Hematopoietic multipotent progenitor cell treated with erythropoietin and hydrocortisone succinate and interleukin-3 and kit ligand, for 4 days (in vitro differentiated cells): ENCODE measurements at places on chromosomes 5 and 9.

- DNase-seq: no peak
Observed at GRCh38 chr5:43113546-43113945, 7.2 kb upstream of the ZNF131 start.

DNA sequence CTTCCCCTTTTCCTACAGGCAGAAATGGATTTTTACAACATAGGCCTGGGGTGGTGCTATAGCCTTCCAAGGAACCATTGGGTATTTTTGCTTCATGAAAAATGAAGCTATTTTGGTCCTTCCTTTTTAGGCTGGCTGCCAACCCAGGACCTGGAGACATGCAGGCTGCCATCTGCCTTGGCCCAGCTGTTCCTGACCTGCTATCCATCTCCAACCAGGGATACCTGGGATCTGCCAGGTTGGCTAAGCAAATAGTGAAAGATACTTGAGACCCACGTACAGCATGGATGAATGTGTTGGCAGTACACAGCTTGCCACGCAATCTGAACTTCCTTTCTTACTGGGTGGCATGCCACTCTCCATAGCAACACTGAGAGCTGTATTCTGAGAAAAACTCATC lies 31.1 kb downstream of the MRPS27 start:
- DNase-seq: no peak

- DNase-seq: no peak
Observed at GRCh38 chr9:136965771-136966484, 11.4 kb upstream of the PTGDS start.

DNA sequence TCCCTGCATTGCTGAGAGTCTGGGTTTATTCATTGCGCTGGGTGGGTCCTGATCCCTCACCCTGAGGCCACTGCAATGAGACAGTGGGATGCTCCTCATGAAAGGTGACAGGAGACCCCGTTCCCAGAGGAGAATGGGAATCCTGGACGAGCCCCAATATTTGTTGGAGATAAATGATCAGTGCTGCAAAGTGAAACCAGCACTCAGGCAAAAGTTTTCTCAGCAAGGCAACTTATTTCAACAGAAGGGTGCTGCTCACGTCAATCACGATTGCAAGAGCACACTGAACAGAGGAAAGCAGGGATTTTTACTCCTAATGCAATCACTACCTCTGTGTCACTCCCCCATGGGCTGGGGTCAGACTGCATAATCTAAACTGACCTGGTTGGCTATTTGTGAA lies 110.2 kb upstream of the MAMDC2 start:
- DNase-seq: no peak

DNA sequence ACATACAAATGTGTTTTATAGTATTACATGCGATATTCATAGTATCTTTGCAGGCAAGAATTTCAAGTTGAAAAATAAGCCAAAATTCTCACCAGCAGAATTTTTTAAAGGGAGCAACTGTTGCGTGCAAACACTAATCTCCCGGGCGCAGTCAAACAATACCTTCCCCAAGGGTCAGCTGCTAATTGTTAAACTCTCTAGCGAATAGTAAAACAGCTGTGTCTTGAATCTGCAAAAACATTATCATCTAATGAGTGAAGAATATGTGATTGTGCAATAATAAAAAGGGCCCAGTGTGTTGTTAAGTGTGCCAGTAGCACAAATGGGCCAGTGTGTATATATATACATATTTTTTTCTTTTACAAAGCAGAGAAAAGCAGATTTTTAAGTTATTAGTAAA lies 131.4 kb downstream of the CCDC192 start:
- no peak for DNase-seq

GRCh38 chr9:98342098-98342819 lies 86.8 kb upstream of the TBC1D2 start:
- DNase-seq: no peak

- DNase-seq: no peak
Observed at GRCh38 chr9:20940447-20941173, 90.8 kb downstream of the HACD4 start.

DNA sequence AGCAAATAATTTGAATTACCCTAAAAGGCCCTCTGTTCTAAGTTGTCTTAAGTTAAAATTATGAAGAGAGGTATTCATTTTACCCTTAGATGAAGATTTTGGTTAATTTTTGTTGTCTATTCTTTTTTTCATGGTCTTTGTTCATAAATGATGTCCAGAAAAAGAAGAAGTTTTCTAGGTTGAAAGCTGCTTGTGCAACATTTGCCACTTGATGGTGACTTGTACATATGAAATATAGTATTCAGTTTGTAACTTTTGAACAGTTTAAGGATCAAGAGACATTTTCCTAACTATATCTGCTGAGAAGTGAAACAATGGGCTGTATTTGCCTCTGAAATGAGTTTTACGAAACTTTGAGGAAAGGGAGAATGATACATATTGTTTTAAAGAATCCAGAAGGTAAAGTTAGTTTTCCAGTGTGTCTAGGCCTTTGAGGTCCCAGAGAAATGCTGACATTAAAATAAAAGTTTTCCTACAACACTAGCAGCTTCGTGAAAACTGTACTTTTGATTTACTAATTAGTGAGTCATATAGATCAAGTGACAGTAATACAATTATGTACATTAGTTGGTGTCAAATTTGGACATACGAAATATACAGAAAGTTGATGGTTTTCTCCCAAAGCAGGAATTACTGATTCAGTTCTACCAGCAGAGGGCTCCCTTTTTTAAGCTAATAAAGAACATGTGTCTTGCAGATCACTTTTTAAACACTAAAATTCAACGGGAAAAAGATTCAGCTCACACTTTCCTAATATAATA lies 70.5 kb downstream of the PIK3R1 start:
- peak; percentile 90 for DNase-seq

DNA sequence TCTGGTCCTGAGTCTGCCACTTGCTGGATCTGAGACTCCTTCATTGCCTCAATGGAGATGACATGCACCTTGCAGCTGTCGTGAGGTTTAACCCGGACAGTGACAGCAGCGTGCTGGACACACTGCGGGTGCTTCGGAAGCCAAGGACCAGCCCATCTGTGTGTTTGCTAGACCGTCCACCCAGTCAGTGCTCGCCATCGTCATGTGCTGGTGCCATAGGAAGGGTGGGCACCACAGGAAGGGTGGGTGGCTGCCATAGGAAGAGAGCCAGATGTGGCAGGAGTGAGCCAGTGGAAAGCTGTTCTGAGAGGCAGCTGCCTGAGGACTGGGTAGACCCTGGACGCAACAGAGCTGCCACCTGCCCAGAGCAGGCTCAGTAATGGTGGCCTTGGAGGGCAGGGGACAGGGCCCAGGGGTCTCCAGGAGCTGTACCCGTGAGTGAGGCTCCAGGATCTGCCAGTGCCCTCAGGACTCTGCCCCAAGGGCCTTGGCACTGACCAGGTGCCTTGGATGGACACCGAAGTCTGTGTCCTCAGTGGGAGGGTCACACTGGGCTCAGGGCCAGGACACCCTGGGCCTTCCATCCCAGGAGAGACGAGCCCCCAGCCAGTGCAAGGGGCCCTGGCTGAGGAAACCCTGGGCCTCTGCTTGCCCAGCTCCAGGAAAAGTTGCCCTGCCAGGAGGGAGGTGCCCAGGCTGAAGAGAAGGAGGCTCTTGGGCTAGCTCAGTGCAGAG lies 21.8 kb downstream of the FLT4 start:
- DNase-seq: no peak

GRCh38 chr9:130351343-130351742 lies 85.8 kb downstream of the HMCN2 start:
- DNase-seq: no peak

- DNase-seq: no peak
Observed at GRCh38 chr9:116003397-116003796, 150.2 kb upstream of the PAPPA start.

DNA sequence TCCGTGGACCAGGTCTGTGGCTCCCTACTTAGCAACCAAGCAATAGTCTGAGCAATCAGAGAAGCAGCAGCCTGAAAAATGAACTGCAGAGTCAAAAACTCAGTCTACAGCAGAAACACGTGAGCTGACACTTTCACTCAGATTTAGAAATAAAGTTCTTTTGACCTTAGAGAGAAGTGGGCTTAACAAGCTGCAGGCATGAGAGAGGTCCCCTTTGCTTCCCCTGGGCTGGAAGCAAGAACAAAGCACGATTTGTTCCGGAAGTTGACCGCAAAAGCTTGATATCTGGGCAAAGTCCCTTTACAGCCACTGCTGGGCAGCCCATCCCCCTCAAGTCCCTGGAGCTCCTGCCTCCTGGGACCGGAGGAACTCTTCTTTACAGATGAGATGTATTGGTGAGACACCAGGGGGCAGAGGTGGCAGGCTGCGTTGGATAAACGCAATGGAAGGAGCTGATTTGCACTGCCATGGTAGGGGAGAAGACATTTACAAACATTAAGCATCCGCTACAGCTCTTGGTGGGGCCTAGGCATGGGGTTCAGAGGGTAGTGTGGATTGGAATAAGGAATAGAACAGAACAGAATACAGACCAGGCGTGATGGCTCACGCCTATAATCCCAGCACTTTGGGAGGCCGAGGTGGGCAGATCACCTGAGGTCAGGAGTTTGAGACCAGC lies 5.8 kb upstream of the SOWAHA start:
- DNase-seq: peak; percentile 79

DNA sequence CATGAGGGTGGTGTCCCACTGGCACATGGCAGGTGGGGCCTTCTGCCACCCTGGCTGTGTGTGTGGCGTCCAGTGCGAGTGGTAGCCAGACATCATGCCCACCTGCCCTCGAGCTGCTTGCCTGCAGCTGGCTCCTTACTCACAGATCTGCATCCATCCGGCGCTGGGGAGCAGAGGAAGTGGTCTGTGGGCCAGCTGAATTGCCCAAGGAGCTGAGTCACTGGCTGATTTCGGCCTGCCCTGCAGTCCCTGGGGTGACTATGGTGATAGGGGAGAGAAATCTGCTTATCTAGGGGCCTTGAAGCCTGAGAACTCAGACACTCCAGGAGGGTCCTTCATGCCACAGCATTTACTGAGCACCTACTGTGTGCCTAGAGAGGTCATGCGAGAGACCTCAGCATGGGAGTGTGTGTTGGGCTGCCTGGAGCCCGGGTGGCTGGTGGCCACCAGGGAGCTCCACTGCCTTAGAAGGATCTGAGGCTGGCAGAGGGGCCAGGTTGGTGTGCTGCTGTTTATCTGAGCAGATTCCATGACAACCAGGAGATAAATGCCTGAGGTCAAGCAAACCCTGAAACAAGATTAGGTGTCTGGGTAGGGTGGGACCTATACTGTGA lies 57.1 kb downstream of the SLC22A5 start:
- DNase-seq: peak; percentile 96

DNA sequence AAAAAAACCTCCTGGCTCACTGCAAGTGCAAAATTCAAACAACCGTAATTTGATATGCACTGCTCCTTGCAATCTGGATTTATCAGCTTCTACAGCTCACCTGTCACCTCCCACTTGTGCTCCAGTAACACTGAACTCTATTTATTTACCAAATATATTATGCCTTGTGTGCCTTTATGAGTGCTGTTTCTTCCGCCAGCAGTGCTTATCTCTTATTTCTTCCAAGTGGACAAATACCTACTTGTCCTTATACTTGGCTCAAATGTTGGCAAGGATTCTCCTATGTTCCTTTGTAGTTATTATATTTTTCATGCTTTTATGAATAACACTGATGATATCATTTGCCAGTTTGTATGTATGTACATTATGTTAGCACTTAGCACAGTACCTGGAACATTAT lies 145.7 kb upstream of the ARRDC3 start:
- DNase-seq: no peak

DNA sequence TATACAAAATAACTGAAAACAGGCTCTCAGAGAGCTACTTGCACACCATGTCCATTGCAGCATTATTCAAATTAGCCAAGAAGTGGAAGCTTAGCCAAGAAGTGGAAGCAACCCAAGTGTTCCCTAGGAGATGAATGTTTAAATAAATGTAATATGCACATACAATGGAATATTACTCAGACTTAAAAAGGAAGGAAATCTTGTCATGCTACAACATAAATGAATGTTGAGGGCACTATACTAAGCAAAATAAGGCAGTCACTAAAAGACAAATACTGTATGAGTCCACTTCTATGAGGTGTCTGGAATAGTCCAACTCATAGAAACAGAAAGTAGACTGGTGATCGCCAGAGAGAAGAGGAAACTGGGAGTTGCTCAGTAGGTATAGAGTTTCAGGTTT lies 438.1 kb downstream of the MAT2B start:
- DNase-seq: no peak

GRCh38 chr9:137434498-137435380 lies 6.4 kb downstream of the ENTPD8 start:
- DNase-seq: peak; percentile 34

DNA sequence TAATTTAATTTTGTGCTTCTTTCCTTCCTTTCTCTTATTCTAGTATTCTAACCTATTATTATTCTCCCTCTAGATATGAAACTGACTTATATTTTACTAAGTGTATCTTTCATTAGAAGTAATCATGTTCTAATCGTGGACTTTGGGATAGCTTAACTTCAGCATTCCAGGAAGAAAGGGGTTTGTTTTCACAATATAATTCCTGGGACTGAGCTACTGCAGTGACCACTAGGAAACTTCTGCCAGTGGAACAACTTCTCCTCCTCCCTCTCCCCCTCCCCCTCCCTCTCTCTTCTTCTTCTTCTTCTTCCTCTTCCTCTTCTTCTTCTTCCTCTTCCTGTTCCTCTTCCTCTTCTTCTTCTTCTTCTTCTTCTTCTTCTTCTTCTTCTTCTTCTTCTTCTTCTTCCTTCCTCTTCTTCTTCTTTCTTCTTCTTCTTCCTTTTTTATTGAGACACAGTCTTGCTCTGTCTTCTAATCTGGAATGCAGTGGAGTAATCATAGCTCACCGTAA lies 127.9 kb downstream of the NNT start:
- DNase-seq: no peak

DNA sequence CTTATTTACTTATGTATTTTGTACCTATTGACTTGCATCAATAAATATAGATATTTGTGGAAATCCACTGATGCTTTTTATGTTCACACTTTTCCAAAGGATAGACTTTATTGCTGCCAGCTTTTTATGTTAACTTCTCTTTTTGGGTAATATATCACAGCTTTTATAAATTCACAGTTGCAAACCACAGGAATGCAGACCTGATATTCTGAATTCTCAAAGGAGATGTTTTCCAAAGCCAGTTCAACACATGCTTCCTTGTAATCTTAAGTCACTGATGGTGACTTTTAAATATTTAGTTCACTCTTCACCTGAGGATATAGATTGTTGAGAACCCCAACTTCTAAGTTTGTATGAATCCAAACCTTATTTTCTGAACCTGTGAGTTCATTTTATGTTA lies 223.4 kb upstream of the PRR16 start:
- DNase-seq: no peak

- no peak for DNase-seq
Observed at GRCh38 chr5:106699796-106700195, 970.9 kb downstream of the EFNA5 start.

DNA sequence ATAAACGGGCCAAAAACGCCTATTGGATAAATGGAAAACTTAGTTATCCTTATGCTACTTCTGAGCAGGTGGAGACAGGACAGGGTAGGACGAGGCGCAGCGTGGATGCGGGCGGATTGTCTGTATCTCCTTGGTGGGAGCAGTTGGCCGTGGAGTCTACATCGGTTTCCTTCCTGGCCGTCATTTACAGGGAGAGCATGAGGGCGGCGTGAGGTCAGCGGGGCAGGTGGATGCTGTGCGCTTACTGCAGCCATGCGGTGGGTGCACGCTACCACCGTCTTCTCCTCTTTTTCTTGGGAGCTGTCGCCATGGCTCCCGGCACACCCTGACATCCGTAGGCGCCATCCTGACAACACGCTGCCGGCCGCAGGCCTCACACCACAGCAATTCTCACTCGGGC lies 121.3 kb downstream of the ADAMTS2 start:
- no peak for DNase-seq

GRCh38 chr5:17157294-17157693 lies 60.1 kb upstream of the BASP1 start:
- no peak for DNase-seq
